Lung (tissue), 17 donors: ENCODE measurements at places on chromosomes 16 and 17.

DNA sequence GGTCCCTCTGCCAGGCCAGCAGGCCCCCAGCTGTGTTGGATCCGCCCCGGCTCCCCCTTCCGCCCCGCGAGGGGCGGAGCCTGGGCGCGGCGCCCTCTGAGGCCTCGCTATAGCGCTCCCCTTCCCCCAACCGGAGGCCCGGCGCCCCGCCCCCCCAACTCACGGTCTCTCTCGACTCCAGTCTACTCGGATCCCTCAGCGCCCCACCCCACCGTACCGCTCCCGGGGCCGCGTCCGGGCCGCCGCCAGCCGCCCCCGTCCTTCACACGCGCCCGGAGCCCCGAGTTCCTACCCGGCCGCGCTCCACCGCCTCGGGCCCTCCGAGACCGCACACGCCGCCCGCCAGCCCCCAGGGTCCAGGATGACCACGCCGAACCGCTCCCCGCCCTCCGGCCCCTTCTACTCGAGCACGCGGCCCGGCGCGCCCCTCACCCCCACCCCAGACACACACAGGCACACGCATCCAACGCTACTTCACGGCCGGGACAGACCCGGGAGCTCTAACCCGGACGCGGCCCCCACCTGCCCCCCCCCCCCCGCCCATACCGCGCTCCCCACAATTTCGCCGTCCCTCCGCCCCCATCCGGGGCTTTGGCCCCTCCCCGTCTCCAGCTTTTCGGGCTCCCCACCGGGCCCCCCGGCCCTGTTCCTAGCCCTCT lies 1.4 kb downstream of the PHF23 start:
- DNase-seq = peak; percentile 79

GRCh38 chr16:287298-287811 lies 4.4 kb downstream of the PDIA2 start:
- DNase-seq = no peak

- no peak for DNase-seq
These were observed 8.0 kb downstream of the CCL17 start for GRCh38 chr16:57412584-57412983.

DNA sequence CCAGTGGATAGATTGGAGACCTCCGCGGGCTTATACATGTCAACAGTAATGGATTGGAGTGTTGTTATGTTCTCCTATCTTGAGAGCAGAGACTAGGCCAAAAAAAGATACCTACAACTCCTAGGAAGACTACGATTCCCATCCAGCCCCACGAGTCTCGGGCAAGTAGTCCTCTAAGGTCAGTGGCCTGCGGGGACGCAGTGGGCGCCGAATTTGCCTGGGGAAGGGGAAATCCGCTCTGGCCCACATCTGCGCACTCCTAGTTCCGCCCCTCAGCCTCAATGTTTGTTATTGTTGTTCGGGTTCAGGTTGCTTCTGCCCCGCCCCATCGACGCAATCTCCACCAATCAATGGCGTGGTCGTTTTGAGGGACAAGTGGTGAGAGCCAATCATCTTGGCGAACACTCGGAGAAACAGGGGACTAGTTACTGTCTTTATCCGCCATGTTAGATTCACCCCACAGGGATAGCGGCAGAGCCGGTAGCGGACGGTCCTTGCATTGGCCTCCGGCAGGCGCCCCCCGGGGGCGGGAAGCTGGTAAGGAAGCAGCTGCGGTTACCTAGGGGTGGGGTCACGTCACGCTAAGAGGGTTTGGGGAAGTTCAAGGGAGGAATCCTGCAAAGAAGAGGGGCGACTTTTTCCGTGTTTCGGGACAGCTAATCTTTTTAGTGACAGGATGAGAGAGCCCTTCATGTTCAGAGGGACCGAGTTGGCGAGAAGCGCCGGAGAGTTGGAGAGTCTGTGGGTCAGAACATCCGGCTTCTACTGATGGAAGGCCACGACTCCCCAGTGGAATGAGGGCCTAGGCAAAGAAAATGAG lies at the start of gene NBR1:
Gene NBR1 (plus strand): TSS at position 449 of the 820 bp plus-strand sequence. CDS start 4,586 bp downstream, outside the sequence.
- DNase-seq = peak; percentile 99

- DNase-seq = no peak
These were observed 15.6 kb upstream of the CDYL2 start for GRCh38 chr16:80819988-80820387.

DNA sequence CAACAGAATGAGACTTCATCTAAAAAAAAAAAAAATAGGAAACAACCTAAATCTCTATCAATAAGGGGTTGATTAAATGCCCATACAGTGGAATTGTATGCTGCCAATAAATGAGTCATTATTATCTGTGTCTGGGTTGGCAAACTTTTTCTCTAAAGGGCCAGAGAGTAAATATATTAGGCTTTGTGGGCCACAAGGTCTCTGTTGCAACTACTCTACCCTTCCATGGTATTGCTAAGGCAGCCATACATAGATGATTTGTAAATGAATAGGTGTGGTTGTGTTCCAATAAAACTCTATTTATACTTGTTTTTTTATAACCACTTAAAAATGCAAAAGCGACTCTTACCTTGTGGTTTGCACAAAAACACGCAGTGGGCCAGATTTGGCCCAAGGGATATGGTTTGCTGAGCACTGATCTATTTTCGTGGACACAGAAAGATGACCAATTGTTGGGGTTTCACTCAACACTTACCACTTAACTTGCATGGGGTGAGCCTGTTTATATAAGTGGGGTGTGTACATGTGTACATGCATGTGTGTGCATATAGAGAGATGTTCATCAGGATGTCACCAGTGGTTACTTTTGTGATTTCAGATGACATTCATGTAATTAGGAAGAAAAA lies 12.4 kb upstream of the IL4R start:
- DNase-seq = no peak

DNA sequence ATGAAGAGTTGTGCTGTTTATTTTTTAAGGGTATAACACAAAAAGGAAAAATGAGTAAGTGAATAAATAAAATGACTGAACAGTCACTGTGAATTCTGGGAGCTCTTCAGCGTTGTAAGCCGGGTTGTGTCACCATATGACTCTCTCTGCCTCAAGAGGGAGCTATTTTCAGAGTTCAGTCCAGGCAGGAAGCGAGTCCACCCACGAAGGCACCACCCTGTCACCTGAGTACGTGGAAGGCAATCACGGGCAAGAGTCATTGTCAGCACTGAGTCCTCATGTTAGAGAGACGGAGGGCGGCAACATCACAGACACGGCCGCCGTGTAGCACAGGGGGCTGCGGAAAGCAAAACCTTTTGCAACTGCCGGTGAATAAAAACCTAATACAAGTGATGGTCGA lies 227.6 kb downstream of the UTP18 start:
- DNase-seq = no peak

DNA sequence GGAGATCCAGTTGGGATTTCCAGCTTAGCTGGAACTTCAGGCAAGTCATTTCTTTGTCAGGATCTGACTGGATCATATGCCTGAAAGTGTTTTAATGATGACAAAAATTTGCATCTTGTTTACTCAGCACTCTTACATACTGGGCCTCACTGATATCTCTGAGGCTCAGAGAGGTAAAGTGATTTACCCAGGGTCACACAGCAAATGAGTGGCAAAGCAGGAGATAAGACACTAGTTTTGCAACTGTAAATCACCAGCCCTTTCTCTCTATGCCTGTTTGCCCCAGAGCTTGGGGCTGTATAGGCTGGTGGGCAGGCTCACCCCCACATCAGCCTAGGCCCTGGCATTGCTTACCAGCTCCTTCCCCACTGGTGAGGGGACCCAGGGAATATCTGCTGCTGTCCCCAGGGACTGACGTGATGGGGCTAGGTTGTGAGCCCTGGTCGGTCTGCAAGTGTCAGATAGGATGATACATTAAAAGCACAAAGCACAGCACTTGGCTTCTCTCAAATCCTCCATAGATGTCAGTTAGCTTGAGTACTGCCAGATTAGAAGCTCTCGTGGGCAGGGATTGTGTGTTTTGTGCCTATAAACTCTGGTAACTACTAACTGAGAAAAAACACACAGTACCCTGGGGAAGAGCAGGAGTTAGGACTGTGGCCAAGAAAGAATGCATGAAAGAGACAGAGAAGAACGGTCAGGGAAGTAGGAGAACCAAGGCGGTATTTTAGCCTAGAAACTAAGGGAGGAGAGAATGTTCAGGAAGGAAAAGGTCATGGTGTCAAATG lies 165.4 kb downstream of the COPRS start:
- peak; percentile 31 for DNase-seq

DNA sequence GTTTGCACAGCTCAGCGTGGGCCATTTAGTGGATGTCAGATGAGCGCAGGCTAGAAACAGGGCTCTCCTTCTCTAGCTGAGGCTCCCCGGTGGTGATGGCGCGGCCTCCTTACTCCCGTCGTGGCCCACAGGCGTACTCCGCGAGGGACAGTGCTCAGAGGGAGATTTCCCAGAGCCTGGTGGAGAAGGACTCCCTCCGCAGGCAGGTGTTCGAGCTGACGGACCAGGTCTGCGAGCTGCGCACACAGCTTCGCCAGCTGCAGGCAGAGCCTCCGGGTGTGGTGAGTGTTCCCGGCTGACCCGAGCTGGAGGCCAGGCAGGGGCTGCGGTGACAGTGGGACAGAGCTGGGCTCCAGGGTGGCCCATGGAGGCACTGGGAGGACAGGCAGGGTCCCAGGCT lies 21.4 kb downstream of the CARD14 start:
- DNase-seq = no peak
